ENCODE measurements at places on chromosomes 2 and 18. TPM values are rescaled to one million over a fixed set of nuclear protein-coding genes. Genes with fewer than 3 reads are reported as not detected.

- DNase-seq: no peak
Measured at GRCh38 chr2:233307565-233307964, at the start of gene SAG. Gene SAG, plus strand, starts transcription at chr2:233307816. Its CDS starts 1,374 bp downstream, at chr2:233309190.

GRCh38 chr2:112318515-112318914 lies 43.1 kb downstream of the ZC3H6 start:
- DNase-seq: no peak

- DNase-seq: no peak
Measured at GRCh38 chr2:104976603-104977120, 61.2 kb upstream of the MRPS9 start.

- DNase-seq: no peak
Measured at GRCh38 chr2:41955316-41956043, 92.3 kb upstream of the PKDCC start.

DNA sequence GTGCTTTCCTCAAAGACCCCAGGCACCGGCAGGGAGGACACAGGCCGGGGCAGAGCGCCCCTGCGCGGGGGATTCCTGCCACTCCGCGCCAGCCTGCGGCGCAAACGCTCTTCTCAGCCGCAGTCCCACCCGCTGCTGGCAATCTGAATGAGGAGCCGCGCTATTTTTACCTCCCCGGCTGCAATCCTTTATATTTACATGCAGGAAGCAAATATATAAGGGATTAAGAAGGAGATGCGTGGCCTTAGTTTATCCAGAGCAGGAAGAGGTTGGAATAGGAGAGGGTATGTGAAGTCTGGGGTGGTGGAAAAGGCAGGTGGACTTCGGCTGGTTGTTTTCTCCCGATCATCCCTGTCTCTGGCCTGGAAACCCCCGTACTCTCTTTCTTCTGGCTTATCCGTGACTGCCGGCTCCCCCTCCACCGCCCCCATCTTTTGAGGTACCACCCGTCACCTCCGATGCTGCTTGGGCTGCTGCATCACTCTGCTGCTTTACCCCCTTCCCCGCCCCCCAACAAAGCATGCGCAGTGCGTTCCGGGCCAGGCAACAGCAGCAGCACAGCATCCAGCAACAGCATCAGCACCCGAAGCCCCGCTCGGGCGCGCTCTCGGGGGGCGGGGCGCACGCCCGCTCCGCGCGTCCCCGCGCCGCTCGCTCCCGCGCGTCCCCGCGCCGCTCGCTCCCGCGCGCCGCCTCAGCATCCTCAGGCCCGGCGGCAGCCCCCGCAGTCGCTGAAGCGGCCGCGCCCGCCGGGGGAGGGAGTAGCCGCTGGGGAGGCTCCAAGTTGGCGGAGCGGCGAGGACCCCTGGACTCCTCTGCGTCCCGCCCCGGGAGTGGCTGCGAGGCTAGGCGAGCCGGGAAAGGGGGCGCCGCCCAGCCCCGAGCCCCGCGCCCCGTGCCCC lies at the start of gene ADAM23:
Gene ADAM23 (plus strand): TSS at position 700 of the 902 bp plus-strand sequence. CDS start 335 bp downstream, outside the sequence.
- peak; percentile 67 for DNase-seq

The FIGN gene
- total RNA-seq: 10.4 TPM

- no peak for DNase-seq
Measured at GRCh38 chr2:13091455-13091854, 374.7 kb downstream of the TRIB2 start.

The MAP4K4 gene
- total RNA-seq: 116 TPM

DNA sequence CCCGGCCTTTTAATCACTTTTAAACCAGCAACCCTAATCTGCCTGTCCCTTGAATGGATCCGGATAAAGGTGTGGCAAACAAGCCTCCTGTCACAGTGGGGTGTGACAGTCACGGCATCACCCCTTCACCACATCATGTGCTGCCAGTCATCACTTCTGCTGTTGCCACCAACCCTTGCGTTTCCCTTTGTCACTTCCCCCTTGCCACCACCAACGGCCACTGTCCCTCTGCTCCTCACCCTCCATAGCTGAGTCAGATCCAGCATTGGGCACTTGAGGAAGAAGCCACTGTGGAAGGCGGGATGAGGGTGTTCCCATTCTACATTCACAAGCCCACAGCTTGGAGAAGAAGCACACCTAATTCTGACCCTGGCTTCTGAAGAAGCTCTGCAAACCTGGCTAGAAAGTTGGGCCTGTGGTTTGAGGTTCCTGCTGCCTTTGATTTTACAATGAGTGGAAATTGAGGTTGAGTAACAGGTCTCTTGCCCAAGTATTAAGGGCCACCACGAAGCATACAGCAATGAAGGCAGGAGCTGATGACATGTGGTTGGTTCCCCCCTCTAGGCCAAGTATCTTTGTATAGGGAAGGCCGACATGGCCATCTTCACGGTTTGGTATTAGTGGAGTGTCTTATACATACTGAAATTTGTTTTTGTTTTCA lies 22.9 kb upstream of the DARS1 start:
- peak; percentile 29 for DNase-seq

DNA sequence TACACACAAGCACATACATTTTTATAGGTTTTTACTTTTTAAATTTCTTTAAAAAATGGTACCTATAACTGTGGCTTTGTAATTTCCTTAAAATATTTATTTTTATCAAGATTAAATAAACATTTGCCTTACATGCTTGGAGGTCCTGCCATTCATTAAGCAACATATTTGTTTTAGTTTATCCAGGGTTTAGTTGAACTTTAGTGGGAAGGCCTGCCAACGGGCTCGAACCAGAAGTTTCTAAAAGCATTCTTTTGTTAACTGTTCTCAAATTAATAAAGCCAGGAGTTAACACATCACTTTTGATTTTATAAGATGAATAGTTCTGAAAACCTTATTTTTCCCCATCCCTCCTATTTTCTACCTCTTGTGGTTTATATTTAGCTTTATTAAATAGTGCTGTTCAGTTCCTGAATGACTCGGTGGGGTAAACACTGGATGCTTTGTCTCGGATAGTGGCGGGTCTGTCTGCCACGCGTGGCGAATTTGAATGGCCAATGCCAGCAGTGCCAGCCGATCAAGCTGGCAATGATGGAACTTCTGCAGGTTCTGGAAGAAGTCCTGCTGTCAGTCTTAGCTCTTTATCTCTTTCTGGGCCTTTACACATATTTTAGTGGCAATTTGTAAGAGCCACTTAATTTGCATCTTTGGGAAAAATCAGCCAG lies 32.2 kb downstream of the SH3YL1 start:
- no peak for DNase-seq

DNA sequence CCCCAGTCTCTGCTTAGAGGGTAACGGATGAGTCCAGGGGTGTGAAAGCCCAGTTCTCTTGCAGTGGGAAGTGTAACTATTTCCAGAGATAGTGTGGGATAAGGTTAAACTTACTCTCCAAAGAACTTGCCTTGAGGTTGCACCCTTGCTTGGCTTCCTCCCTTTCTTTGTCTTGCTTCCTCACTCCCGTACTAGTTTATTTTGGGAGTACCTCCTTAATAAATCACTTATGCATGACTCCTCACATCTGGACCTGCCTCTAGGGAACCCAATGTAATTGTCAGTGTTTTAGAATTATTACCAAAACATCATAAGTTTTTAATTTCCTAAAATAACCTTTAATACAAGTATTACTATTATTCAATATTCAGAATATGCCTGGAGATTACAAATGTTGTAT lies 35.2 kb downstream of the CPO start:
- DNase-seq: no peak

- DNase-seq: no peak
Measured at GRCh38 chr2:128903637-128904036, 585.0 kb upstream of the HS6ST1 start.

DNA sequence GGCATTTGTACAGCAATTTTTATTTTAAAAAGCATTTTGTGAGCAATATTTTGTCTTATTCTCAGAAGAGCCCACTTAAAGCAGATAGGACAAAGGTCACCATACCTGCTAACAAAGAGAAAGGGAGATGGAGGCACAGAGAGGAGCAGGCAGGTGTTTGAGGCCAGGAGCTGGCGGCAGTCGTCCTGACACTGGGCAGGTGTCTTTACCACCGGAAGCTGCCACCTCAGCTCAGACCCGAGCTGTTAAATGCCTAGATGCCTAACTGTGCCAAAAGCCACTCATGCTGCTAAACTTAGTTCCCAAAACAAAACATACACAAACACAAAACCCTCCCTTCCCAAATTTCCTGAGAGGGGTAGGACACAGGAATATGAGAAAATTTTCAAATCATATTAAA lies 120.9 kb downstream of the CNTNAP5 start:
- no peak for DNase-seq

The TGFA gene
- 2.7 TPM for total RNA-seq

- DNase-seq: no peak
Measured at GRCh38 chr2:84383271-84383670, 75.8 kb downstream of the SUCLG1 start.

DNA sequence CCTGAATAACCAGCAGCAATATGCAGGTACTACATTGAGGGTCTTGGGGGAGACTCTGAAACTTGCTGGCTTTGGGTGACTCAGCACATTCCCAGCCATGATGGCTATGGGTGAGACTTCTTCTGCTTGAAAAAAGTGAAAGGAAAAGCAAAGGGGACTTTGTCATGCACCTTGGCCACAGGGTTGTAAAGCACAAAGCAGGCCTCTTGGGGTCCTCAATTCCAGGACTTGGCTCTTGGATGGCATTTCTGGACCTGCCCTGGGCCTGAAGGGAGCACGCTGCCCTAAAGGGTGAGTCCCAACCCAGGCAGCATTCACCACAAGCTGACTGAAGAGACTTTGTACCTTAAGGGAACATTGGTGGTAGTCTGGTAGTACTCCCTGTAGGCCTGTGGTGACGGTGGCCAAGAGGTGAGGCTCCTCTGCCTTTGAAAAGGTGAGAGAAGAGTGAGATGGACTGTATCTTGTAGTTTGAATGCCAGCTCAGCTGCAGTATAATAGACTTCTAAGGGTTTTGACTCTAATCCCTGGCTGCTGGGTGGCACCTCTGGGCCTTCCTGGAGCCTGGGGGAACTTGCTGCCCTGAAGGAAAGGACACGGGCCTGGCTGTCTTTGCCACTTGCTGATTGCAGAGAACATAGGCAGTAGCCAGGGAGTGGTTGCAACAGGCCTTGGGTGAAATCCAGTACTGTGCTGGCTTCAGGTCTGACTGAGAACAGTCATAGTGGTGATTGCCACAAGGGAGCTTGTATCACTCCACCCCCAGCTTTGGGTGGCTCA lies 36.5 kb upstream of the CYTIP start:
- peak; percentile 70 for DNase-seq

The SERPINB4 gene
- total RNA-seq: not detected

The GPR75 gene
- 1.2 TPM for total RNA-seq

GRCh38 chr2:99845296-99845695 lies 297.1 kb downstream of the AFF3 start:
- DNase-seq: no peak

DNA sequence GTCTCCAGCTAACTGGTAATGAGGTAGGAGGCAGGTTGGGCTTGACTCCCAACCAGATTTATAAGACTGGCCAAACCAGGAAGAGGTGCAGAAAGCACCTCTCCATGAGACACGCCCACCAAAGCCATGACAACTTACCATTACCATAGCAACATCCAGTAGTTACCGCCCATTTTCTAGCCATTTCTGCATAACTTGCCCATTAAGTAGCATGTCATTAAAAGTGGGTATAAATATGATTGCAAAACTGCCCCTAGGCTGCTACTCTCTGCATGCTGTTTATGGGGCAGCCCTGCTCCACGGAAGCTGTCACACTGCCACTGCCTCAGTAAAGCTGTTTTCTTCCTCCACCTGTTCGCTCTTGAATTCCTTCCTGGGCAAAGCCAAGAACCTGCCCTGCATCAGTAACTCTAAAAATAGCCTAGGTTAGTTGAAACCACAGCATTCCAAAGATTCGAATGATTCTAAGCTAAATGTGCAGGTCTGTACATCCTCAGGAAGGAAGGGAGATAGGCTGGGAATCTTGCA lies 131.9 kb downstream of the ATL2 start:
- no peak for DNase-seq

The UPP2 gene
- not detected for total RNA-seq

The SP110 gene
- total RNA-seq: 38.6 TPM

The PROC gene
- not detected for total RNA-seq

The TMEM17 gene
- 1.2 TPM for total RNA-seq

- DNase-seq: no peak
Measured at GRCh38 chr2:66212749-66213148, 222.2 kb upstream of the MEIS1 start.

DNA sequence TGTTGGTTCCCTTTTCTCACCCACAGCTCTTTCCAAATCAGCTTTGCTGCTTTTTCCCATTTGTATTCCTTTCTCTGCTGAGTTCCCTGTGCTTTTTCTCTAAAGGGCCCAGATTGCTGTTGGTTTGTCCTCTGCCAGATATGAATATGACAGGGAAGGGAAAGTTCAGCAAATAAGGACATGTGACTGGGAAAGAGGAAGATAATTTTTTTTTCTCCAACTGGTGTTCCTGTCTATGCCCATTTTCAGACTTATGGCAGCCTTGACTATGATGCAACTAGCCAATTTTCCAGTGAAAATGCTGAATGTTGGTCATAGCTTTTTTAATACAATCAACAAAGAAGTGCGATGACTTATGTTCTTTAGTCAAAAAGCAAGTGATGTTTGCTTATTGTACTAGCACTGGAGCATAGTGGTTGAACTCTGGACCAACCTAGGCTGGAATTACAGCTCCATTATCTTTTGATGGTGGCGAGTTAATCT lies 7.7 kb downstream of the MDH1 start:
- DNase-seq: no peak

DNA sequence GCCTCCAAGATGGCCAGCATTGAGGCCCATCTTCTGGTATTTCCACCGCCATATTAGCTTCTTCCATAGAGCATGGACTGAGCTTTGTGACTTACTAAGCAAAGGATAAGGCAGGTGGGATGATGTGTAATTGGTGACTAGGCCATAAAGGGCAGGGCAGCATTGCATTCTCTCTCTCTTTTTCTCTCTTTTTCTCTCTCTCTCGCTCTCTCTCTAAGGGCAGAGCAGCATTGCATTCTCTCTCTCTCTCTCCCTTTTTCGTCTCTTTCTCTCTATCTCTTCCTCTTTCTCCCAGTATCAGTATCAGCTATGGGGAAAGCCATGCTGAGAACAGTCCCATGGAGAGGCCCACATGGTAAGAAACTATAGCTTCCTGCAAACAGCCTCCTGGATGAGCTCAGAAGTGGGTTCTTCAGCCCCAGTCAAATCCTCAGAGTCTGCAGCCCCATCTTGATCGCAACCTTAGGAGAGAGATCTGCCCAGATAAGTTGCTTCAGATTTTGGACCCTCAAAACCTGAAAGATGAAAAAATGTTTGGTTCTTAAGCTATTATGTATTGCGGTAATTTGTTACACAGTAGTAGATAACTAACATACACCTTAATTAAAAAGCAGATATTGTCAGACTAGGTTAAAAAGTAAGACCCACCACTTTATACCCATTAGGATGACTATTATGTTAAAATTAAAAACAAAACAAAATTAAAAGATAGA lies 39.1 kb upstream of the MYCN start:
- no peak for DNase-seq

GRCh38 chr2:100924520-100925451 lies 77.3 kb upstream of the RPL31 start:
- peak; percentile 43 for DNase-seq

- no peak for DNase-seq
Measured at GRCh38 chr2:8876628-8877027, 39.2 kb upstream of the KIDINS220 start.

The CNGA3 gene
- 0.16 TPM for total RNA-seq
